Breast epithelium (tissue), 4 donors: ENCODE measurements at places on chromosomes 5 and 9. TPM values are rescaled to one million over a fixed set of nuclear protein-coding genes. Genes with fewer than 3 reads are reported as not detected.

DNA sequence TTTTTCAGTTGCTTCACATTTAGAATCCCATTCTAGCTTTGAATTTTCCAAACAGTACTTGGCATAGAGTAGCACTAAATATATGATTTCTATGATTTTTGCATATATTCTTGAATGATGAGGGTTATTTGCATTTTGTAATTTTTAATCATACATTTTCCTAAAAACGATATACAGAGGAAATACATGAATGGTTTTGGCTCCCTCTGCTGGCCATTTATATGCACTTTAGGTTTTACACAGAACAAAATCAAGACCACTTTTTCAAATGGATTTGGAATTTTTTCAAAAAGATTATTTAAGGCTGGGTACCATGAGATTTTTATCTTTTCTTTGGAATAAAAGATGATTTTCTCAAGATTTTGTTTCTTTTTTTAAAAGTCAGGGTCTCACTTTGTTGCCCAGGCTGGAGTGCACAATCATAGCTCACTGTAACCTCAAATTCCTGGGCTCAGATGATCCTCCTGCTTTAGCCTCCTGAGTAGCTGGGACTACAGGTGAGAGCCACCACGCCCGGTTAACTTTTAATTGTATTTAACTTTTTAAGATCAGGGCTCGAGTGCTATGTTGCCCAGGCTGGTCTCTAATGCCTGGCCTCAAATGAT is 16.7 kb upstream of the COMMD10 start:
- DNase-seq: no peak

GRCh38 chr9:79868567-79869189 is 296.9 kb downstream of the TLE4 start:
- DNase-seq: no peak

GRCh38 chr5:52134013-52134650 is 653.6 kb upstream of the ITGA1 start:
- DNase-seq: no peak

DNA sequence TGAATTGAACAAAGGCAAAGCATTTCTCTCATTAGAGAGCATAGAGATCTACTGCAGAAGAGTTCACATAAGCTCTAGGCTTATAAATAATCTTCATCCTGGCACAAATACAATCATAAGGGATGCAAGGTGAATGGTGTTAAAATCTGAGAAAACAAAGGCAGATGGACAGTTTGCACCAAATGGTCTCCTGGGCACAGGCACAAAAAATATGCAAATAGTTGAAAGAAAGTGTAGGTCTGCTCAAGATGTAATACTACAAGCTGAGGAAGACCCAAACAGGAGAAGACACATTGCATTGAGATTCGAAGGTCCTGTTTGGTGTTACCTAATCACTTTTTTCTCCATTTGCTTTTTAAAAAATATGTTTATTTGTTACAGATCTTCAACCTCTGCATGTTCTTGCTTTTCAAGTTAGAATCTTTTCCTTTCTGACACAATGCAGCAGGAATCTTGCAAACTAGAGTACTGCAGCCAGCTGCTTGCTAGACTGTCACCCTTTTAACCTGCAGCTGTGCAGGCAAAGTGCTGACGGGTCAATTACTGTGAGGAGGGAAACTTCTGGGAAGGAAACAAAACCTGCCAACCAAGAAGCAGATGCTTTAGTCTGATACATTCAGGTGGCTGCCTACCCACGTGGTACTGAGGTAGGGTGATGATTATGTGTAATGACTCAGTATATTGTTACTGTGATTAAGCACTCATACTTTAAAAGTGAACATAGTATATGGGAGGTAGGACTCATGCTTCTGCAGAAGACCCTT is 1048.6 kb upstream of the SEMA6A start:
- DNase-seq: no peak

DNA sequence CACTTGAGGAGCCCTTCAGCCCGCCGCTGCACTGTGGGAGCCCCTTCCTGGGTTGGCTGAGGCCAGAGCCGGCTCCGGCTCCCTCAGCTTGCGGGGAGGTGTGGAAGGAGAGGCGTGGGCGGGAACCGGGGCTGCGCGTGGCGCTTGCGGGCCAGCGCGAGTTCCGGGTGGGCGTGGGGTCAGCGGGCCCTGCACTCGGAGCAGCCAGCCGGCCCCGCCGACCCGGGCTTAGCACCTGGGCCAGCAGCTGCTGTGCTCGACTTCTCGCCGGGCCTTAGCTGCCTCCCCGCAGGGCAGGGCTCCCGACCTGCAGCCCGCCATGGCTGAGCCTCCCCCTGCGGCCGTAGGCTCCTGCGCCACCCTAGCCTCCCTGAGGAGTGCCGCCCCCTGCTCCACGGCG is 6.2 kb upstream of the SHB start:
- DNase-seq: no peak

DNA sequence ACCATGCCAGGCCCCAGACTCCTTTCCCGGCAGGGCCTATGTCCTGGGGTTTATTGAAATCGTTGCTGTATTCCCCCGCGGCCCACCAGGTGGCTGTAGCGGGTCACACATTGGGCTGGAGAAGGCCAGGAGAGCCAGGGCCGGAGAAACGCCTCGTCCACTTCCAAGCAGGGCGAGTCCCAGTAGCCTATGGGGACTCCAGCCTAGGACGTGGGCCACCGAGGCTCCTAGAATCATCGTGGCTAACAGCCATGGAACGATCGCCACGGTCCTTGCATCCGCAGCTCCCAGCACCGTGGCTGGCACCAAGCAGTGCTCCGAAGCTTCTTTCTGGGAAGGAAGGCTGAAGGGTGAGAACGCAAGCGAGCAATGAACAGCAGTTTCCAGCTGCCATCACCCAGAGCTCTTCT is 87.7 kb downstream of the ENTREP1 start:
- no peak for DNase-seq

DNA sequence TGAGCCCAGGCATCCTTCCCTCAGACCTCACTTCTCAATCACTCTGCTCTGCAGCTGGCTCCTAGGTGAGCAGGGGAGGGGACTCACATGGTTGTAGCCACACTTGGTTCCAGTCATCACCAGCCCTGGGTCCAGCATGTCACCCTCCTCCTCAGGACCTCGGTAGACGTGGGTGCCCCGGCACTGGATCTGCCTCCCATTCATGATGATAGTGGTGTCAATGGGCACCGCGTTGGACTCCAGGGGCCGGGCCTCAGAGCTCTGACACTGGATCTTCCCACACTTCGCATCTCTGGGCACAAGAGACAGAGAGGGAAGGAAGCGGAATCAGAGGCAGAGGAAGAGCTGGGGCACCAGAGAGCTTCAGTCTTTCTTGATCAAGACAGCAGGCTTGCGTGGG is 32.9 kb downstream of the NIPAL4 start:
- DNase-seq: no peak

DNA sequence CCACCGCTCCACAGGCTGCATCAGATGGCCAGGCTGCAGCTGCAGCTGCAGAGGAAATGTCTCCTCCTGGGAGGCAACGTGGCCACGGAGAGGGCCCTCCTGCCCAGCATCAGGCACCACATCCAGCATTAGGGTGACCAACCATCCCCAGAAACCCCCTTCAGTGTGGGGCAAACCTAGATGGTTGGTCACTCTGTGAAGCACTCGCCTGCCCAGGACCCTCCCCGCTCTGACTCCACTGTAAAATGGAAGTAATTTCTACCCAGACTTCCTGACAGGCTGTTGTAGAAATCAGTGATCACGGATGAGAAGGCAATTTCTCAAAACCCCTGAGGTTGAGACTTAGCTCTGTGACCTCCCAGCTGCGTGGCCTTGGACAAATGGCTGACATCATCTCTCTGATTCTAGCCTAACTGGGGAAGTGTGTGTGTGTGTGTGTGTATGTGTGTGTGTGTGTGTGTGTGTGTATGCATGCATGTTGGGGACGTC is 31.6 kb downstream of the B4GALT1 start:
- DNase-seq: no peak

DNA sequence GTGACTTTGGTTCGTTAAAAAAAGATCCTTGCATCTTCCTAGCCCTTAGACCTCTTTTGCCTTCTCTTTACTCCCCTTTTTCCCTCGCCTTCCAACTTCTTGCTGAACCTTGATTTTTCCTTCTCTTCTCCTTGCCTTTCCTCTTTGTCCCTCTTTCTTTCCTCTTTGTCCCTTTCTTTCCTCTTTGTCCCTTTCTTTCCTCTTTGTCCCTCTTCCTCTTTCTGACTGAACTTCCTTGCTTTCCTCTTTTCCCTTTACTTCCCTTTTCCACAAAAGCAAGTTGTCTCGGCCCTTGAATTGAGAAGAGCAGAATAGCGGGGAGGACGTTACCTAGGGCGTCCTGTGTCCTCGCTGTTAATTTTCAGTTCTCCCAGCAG is 1.4 kb upstream of the MLLT3 start:
- no peak for DNase-seq

DNA sequence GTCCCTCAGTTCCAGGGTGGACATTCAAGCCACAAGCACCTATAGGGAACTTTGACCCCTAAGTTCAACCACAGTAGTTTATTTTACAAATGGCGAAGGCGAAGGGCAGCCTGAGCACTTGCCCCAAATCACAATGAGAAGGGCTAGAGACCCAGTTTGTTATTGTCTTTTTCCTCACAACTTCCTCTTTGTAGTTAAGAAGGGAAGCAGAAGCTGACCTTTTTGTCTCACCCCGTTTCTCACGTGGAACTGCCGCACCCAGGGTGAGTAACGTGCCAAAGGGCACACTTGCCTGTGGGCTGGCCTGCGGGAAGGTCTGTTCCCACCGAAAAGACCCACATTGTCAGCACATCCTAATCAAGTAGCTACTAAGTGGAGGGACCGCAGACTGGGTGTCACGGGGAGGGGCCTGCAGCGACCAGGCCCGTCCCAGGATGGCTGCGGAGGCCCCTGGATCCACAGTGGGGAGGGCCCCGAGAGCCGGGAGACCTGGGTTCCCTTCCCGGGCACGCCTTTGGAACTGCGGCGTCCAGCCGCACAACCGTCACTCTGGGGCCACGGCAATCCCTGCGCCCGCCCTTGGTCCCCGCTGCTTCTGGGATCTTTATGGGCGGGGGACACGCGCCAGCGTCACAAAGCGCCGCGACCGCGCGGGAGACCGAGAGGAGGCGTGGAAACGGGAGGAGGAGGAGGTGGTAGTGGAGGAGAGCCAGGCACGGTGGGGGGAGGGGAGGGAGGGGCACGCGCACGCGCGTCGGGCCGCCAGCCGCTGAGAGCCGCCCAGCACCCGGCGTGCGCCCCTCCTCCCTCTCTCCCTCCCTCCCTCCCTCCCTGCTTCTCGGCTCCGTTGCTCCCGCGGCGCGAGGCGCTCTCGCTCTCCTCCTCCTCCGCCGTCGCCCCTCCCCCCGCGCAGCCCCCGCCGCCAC is at the start of gene UBE2R2:
Gene UBE2R2 (plus strand): TSS at position 834 of the 926 bp plus-strand sequence. CDS start 598 bp downstream, outside the sequence.
- DNase-seq: peak; percentile 82

- DNase-seq: no peak
Measured at GRCh38 chr5:15620501-15620900, 120.5 kb downstream of the FBXL7 start.

DNA sequence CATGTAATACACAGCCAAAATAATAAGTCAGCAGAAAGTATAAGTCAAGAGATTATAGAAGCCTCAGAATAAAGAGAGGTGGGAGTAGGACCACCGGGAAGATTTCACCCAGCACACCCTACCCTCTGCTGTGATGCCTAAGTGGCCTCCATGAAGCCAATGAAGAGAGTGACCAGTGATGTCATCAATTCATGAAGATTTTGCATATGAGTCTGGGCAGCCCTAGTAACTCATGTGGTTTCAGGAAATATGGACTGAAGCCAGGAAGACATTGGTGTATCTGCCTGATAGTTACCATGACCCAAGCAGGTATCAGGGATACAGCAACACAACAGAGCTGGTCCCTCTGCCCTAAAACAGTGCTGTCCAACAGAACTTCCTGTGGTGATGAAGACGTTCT is 135.3 kb downstream of the ADAMTS12 start:
- DNase-seq: no peak

- DNase-seq: no peak
Measured at GRCh38 chr9:21267485-21268346, 27.9 kb upstream of the IFNA14 start.

GRCh38 chr5:147162740-147163139 is 72.1 kb upstream of the STK32A start:
- no peak for DNase-seq

DNA sequence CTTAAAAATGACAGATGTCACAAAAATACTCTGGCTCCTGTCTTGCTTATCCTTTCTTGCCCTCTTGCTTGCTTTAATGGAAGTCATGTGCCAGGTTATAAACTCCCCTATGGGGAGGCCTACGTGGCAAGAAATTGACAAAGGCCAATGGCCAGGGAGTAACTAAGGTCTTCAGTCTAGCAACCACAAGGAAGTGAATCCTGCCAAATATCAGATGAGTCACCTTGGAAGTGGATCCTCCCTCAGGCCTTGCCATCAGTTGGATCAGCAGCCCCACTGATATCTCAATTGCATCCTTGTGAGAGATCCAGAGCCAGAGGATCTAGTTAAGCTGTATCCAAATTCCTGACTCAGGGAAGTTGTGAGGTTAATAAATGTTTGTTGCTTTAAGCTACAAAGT is 82.8 kb downstream of the CAAP1 start:
- DNase-seq: no peak

DNA sequence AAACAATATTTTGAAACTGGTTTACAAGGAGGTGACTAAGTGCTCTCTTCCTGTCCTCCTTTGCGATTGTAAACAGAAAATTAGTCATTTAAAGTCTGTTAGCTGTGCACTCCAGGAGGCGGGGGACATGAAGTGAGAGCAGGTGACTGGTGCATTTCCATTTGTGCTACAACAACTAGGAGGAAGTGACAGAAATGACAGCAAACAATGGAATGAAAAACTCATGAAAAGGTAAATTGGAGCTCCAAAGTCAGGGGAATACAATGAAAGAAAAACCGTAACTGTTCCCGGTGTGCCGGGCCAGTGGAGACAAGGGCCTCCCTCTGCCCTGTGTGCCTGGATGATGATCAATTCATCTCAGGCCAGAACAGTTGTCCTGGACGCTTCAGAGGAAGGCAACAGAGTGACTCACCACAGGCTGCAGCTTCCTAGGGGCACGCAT is 439.9 kb downstream of the GADD45G start:
- no peak for DNase-seq

GRCh38 chr5:97874491-97874890 is 691.4 kb upstream of the RIOK2 start:
- DNase-seq: no peak

DNA sequence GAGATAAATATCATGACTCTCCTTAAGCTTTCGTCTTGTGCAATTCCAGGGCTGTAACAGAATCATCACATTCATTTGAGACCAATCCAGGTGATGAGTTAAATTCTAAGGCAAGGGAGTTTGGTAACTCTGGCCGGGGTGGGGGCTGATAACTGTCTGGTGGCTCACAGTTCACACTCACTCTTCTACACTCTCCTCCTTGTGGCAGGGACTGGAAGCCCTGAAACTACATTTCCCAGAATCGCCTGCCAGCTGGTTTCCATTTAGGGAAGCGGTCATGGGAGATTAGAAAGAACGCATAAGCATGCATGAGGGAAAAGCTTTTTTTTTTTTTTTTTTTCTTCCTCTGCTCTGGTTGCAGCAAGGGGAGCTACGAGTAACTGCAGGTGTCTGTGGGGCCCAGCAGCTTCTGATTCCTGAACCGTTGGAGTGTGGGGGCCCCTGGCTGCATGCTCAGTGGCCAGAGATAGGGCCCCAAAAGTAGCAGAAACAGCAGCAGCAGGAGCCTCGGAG is 154.8 kb upstream of the TBC1D2 start:
- DNase-seq: no peak

- no peak for DNase-seq
Measured at GRCh38 chr5:9733486-9733885, 103.3 kb upstream of the TAS2R1 start.

WDR70 gene
- 40.2 TPM for total RNA-seq

HAPLN1 gene
- not detected for total RNA-seq

ENC1 gene
- 16.7 TPM for total RNA-seq

PDE6A gene
- 0.15 TPM for total RNA-seq

C9orf152 gene
- 7.9 TPM for total RNA-seq

SLC25A2 gene
- total RNA-seq: 0.98 TPM

PROB1 gene
- 0.73 TPM for total RNA-seq

EIF4E1B gene
- total RNA-seq: not detected

ANKRD34B gene
- total RNA-seq: not detected

PTGDS gene
- 46.7 TPM for total RNA-seq
